ENCODE measurements at places on chromosomes 12 and 14.
A peak's percentile ranks its signal among the peaks of the same experiment; 100 is the strongest.

DNA sequence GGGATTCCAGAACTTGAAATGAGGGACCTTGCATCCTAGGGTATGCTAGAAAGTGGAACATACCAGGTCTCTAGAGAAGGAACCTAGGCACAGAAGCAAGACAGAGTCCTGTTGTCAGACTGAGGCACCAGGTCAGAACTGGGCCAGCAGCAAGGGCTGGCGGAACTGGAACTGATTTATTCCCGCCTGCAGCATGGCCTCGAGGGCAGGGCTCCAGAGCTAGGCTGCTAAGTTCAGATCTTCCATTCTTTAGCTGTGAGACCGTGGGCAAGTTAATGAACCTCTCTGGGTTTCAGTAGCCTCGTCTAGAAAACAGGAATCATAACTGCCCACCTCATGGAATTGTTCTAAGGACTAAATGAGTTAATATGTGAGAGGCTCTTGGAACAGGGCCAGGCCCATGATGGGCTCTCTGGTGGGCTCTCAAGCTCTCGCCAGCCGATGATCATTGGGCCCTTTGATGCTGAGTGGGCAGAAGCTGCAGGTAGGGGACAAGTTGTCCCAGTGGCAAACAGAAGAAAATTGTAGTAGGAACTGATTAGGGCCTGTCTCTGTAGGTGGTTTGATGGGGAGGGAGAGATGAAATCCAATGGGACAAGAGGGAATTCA lies 199.8 kb downstream of the ZFP36L1 start:
- DNase-seq, result no peak

DNA sequence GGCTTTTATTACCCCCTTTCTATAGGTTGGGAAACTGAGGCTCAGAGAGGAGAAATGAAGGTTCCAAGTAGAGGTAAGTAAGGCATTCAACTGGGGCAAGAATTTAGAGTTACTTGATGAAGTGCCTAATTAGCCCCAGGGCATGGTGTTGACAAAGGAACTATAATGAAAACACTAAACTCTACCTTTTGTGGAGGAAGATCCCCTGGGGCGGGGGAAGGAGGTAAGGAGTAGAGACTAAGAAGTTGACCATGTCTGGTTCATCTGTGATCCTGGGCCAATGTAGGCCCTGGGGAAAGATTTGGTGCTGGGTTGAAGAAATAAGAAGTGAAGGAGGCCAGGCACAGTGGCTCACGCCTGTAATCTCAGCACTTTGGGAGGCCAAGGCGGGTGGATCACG lies 16.2 kb upstream of the COX6A1 start:
- no peak for DNase-seq

DNA sequence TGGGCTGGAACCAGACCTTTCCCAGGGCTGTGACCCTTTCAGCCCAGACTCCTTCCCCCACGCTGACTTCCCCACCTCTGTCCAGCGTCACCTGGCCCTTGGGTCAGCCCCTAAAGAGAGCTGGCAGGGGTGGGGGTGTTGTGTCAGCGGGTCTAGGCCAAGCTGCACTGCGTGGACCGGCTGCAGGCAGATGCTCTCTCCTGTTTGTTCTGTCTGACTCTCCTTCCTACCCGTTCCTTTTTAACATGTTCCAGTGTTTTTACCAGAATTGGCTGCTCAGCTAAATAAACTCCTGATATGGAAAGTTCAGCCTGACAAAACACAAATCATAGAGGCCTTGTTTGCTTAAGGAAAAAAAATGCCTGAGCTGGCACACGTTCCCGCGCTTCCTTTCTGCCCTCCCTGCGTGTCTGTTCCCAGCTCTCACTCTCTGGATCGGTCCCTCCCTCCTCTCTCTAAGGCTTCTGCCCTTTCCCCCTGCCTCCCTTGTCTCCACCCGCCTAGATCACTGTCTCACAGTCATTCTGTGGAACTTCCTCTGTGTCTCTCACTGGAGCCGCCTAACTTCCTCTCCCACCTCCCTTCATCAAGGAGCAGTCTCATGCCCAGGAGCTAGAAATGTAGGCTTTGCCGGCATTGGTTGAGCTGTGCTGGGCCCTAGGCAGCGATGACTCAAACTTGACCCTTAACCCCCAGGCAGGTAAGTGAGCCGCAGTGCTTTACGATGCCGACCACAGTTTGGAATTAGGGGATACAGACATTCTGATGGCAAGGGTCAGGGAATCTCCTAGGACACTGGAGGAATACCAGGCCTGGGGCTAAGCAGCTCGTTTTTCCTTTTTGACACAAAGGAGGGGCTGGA lies 15.5 kb upstream of the MLXIP start:
- DNase-seq, result peak; percentile 88

DNA sequence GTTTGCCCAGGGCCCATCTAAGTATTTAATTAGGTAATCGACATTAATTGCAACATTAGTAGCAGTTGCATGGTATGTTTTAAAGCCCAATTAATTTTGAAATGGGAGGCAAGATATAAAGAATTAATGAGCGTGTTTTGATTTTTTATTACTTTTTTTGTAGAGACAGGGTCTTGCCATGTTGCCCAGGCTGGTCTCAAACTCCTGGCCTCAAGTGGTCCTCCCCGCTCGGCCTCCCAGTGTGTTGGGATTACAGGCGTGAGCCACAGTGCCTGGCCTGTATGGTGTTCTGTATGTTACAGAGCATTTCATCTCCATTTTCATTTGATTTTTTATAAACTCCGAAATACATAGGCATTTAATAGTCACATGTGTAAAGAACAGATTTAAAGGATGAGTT lies 856 bp downstream of the GOLGA5 start:
- no peak for DNase-seq

Measured in NCI-H226 (cell line).